ENCODE measurements at places on chromosomes 11 and 22.

DNA sequence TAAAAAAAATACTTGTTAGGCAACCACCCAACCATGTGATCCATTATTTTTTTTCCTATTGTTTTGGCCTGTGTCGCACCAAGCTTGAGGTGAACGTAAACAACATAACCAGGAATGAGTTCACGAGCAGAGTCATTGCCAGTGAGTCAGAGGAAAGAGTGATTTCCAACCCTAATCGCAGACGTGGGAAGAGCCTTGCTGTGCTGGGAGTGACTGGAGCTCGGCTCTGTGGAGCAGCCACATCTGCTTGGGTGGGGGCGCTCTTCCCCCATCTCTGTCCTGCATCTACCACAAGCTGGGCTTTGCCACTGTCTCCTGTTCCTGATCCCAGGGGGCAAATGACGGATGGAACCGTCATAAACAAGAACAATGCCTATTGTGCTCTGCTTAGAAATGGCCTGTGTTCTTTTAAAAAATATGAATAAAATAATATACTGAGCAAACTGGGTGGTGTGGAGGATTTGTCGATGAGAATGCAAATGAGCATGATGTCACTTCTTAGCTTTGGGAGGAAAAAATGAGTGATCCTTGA is 210.0 kb downstream of the KIRREL3 start:
- no peak for DNase-seq

GRCh38 chr22:31279821-31280505 is 12.3 kb downstream of the PIK3IP1 start:
- no peak for DNase-seq

- DNase-seq: no peak
Measured at GRCh38 chr11:130389335-130389935, 39.0 kb downstream of the ADAMTS8 start.

DNA sequence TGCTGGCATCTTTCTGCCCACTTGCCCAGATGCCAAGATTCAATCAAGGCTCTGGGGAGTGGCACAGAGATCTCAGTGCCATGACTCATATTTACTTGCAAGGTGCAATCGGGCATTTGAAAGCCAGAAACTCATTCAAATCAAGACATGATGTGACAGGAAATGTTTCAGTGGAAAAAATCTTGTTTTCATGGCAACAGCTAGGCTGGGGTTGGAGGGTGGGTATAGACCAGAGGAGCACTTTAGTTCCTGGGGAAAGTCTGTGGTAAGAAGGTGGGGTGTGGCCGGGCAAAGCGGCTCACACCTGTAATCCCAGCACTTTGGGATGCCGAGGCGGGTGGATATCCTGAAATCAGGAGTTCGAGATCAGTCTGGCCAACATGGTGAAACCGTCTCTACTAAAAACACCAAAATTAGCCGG is 1.2 kb downstream of the MAJIN start:
- no peak for DNase-seq

DNA sequence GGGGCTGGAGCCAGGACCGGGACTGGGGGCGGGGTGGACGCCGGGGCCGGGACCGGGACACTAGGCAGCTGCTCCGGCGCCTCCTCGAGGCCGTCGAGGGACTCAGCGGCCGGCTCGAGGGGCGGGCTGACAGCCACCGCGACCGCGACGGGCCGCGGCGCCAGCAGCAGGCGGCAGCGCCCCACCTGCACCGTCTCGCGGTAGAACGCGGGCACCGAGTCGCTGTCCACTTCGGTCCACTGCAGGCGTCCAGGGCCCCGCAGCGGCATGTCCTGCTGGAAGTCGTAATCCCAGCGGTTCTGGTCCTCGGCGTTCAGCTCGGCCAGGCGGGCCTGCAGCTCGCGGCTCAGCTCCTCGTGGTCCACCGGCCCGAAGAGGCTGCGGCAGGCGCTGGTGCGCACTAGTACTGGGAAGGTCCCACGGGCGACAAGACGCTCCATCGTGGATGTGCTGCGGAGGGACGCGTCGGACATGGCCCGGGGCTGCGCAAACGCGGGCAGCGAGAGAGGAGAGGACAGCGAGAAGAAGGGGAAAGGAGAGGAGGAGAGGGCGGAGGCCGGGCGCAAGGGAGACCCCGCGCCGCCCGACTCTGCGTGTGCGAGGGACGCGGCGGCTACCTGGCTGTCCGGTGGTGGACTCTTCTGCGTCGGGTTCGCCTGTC is 428 bp downstream of the CDKN1C start:
- no peak for DNase-seq

- DNase-seq: no peak
Measured at GRCh38 chr11:1290052-1291040, 19.1 kb downstream of the TOLLIP start.

GRCh38 chr11:69938206-69938605 is 119.0 kb upstream of the FGF3 start:
- no peak for DNase-seq

DNA sequence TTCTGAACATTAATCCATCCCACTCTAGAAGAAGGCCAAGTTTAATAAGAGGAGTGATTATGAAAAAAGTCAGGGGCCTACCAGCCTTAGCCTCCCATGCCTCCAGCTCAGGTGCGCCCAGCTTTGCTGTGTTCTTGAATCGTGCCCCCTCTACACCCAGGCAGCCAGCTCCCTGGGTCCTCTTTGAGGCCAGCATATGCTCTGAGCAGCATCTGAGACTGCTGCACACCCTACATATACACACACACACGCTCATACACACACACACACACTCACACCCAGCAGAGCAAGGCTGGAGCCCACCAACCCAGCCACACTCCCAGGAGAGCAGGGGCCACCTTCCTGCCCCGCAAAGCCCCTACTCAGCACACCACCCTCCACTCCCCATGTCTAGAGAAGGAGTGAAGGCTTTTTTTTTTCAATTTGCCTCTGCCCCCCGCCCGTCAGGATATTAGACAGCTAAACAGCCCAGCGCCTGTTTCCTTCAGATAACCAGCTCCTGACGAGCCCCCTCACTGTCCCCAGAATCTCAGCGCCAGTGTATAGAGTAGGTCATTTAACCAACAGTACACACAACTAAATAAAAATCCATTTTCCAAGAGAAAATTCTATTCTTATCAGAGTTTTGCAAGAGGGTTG is 121.6 kb downstream of the BUD13 start:
- no peak for DNase-seq

- no peak for DNase-seq
Measured at GRCh38 chr11:68043349-68044144, 4.7 kb downstream of the TCIRG1 start.

DNA sequence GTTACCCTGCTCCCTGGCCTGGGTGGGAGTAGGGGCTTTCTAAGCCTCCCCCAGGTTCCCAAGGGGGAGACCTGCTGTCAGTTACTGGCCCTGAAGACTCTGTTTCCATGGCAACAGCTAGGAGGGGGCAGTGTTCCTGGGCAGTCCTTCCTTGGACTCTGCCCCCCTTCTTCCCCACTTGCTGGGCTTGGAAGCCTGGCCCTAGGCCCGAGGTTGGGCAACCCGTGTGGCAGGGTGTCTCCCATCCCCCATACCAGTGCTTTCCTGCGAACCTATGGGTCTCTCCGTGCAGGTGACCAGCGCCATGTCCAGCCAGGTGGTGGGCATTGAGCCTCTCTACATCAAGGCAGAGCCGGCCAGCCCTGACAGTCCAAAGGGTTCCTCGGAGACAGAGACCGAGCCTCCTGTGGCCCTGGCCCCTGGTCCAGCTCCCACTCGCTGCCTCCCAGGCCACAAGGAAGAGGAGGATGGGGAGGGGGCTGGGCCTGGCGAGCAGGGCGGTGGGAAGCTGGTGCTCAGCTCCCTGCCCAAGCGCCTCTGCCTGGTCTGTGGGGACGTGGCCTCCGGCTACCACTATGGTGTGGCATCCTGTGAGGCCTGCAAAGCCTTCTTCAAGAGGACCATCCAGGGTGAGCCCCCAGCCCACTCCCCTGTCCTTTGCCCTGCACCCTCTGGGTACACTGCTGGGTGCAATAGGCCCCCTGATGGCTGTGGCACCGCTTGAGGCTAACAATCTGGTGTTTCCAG is 1.7 kb downstream of the ESRRA start:
- DNase-seq: no peak

DNA sequence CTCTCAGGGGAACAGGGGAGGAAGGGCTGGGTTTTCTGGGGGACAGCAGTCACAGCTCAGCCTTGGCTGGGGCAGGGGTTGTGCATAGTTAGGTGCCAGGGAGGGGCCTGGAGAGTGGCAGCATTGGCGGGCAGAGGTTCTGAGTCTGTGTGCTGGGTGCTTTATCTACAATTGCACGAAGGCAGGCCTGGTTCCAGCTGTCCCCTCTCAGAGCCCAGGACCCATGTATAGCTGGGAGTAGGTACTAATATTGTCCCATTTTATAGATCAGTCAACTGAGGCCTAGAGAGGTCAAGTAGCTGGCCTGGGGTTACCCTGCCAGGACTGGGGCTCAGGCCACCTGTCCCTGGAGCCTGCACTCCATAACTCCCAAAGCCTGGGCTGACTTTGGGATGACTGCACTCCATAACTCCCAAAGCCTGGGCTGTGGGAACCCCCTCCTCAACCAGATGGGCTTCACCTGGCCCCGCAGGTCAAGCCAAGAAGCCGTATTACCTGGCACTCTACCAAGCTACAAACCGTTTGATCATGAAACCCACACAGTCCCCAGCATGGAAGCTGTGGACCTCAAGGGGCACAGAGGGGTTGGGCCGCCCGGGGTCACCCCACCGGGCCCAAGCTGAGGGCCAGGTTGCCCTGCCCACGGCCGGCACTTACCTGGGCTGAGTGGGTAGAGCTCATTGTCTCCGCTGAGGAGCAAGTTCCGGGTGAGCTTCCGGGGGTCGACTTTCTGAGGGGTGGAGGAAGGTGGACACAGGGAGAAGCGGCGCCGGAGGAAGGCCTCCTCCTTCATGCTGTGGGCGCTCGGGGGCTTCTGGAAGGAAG is 36.5 kb downstream of the OSBPL5 start:
- DNase-seq: no peak

GRCh38 chr11:44743959-44744557 is 17.3 kb downstream of the TSPAN18 start:
- DNase-seq: no peak

- DNase-seq: no peak
Measured at GRCh38 chr11:68012843-68013610, 2.9 kb downstream of the ALDH3B1 start.

- DNase-seq: no peak
Measured at GRCh38 chr22:46969491-46969890, 207.0 kb downstream of the TBC1D22A start.

DNA sequence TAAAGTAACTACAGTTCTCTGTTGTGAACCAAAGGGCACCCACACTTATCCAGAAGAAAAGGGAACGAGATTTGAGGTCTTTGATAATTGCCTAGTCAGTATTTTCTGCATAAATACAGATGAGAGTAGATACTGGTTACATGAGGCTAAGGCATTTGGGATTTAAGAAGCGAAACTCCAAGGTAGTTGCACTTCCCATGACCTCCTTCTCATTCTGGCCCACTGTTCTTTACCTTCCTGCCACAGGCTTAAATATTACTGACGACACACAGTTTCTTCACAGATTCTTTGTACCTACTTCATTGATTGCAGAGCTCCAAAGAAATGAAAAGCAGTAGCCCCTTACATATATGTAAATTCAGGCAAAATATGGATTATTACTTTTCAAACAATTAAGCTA is 915.3 kb downstream of the LRRC4C start:
- DNase-seq: no peak

DNA sequence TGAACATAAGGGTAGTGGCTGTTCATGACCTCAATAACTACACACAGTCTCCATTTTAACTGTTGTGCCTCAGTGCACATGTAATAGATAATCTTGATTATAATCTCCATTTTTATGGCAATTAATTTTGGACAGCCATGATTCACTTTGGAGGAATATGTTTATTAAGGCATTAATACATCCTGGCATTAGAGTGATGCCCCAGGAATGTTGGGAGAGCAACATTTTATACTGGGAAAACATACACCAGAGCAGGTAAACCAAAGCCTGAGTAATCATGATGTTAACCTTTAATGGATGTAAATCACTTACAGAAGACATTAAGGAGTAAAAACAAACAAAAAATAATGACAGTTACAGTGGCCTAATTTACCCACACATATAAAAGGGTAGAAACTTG is 886.3 kb upstream of the RAG2 start:
- DNase-seq: no peak

- no peak for DNase-seq
Measured at GRCh38 chr11:9838961-9839360, 175.1 kb downstream of the SWAP70 start.

DNA sequence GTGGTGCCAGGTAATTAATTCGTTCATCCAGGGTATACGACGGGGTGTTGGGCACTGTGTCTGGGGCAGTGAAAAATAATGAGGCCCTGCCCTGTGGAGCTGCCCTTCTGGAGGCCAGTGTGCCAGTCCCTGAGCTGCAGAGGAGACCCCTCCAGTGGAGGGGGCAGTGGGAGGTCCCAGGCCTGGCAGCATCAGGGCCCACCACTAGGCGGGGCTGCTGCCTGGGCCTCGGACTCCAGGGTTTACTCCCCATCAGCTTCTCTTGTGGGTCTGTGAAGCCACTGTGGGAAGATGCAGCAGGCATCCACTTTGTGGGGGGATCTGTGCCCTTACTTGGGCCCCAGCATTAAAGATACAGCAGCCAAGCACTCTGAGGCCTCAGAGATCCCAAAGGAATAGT is 17.4 kb upstream of the TMPRSS6 start:
- DNase-seq: no peak

DNA sequence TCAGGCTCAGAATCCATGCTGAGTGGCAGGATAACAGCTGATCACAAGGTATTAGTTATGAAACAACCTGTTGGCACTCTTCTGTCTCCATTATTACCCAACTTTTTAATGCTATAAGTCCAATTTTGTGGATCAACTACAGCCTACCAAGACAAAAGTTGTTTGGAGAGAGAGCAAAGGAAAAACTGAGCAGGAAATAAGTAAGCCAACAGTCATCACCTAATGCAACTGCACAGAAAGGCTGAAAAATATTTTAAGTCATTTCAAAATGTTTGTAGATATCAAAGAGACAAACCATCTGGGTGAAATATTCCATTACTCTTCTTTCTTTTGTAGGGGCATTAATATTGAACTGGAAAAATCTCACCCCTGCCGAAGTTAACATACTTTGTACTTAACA is 41.6 kb downstream of the FDX1 start:
- no peak for DNase-seq

DNA sequence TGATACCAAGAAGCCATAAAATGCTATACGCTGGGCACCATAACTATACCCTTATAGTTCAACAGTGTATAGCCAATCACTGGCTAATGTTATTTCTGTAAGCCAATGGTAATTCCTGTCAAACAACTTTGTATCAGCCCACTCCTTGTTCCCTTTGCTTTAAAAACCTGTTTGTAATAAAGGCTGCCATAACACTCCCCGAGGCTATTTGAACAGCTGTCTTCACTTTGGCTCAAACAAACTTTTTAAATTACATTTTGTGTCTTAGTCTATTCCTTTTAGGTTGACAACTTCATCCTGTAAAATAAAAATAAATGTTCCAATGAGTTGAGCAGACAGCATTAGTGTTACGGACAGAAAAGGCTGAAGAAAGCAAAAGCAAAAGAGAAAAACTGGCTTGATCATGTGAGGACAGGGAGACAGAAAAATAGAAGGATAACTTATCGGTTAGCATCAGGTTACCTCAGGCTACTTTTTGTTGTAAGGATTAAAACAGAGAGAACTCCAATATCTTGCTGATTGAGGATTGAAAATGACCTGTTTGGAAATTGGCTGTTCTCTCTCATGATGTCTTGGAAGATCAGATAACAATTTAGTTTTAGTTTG is 95.0 kb downstream of the AASDHPPT start:
- DNase-seq: no peak

All from stimulated activated CD4-positive, alpha-beta T cell treated with anti-CD3 and anti-CD28 coated beads, TNF-alpha, amount 100 ng/mL, for 4 hours (primary cell).